Astrocyte (in vitro differentiated cells and primary cell): ENCODE measurements at places on chromosomes 16 and 17. TPM values are rescaled to one million over a fixed set of nuclear protein-coding genes. Genes with fewer than 3 reads are reported as not detected.

SYT17 gene
- 2.5 and 4.8 TPM in 2 replicates for total RNA-seq

GRCh38 chr16:67165121-67166078 is 855 bp downstream of the HSF4 start:
- DNase-seq, result no peak
- H3K4me3 ChIP-seq, result no peak overlapping the region
- peaks cover 29% of the 10 kb centered on the region for H3K4me1 ChIP-seq
- H3K27me3 ChIP-seq, result peaks cover 68% of the 10 kb centered on the region
- no peak overlapping the region for H3K27ac ChIP-seq

DNA sequence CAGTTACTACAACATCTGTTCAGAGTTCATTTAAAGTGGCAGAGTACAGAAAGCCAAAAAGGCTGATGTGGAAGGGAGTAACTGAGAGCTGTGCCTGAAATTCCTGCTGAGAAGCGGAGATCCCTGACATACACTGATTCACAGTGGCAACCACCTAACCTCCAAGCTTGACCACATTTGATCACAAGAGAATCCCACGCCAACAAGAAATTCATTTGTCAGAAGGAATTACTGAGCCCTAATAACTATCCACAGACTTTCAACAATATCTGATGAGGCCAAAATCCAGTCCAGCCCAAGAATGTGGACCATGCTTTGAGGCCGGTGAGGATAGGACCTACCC is 168.5 kb upstream of the RPH3AL start:
- H3K4me1 ChIP-seq, result peaks cover 28% of the 10 kb centered on the region
- H3K4me3 ChIP-seq, result no peak overlapping the region
- no peaks in the 10 kb centered on the region for H3K27me3 ChIP-seq
- peak overlapping the region; percentile 63 for H3K27ac ChIP-seq

CHST4 gene
- 0.09 TPM in 1 of 2 replicates, not detected in the other for total RNA-seq

- H3K36me3 ChIP-seq, result no peaks in the 10 kb centered on the region
- H3K27ac ChIP-seq, result no peak overlapping the region
- no peak for DNase-seq
- H3K4me1 ChIP-seq, result no peaks in the 10 kb centered on the region
- no peaks in the 10 kb centered on the region for H3K27me3 ChIP-seq
- no peak overlapping the region for H3K4me3 ChIP-seq
These were observed 75.4 kb downstream of the HLF start for GRCh38 chr17:55340176-55340575.

DLX3 gene
- 1.00 and 1.2 TPM in 2 replicates for total RNA-seq

DNA sequence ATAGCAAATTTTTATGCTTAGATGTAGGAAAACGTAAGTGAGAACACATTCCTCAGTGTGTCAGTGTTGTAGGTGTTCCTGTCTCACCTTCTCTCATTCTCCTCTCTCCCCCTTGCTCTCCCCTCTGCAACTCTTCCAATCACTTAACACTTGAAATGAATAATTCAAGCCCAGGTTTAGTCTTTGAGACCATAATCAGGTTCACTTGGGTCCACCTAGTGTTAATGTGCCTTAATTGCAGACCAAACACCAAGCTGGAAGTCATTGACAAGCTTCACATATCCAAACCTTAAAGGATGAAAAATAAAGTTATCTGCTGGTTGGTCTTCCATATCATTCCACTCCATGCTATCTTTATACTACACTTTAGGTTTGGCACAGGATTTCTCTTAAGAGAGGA is 37.0 kb downstream of the STXBP4 start:
- no peak overlapping the region for H3K4me3 ChIP-seq
- no peaks in the 10 kb centered on the region for H3K36me3 ChIP-seq
- H3K27ac ChIP-seq, result no peak overlapping the region

GRCh38 chr16:8342276-8342675 is 248.0 kb downstream of the TMEM114 start:
- no peak overlapping the region for H3K4me3 ChIP-seq
- H3K27me3 ChIP-seq, result no peaks in the 10 kb centered on the region
- no peaks in the 10 kb centered on the region for H3K4me1 ChIP-seq
- H3K36me3 ChIP-seq, result no peaks in the 10 kb centered on the region
